ENCODE measurements at places on chromosomes 12 and 14.
A peak's percentile ranks its signal among the peaks of the same experiment; 100 is the strongest.

- no peak for DNase-seq
Observed at GRCh38 chr14:104263675-104264358, 125.4 kb downstream of the KIF26A start.

- DNase-seq: no peak
Observed at GRCh38 chr12:58670623-58671022, 249.7 kb downstream of the LRIG3 start.

- DNase-seq: no peak
Observed at GRCh38 chr14:60051721-60052221, 40.0 kb upstream of the PCNX4 start.

DNA sequence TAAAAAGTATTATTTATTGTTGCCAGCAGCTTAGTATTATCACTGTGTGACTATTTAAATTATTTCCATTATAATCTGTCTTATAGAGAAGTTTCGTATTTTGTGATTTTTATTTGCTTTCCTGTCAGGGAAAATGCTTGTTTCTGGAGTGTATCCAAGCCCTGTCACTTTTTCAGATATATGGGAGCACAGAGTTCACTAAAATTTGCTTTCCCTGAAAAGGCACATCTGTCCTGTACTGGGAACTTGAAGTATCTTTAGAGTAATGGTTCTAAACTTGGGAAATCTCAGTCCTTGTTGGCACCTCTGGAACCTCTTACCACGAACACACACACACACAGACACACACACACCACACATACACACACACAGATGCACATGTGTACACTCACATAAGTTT is 39.3 kb upstream of the SSTR1 start:
- no peak for DNase-seq

DNA sequence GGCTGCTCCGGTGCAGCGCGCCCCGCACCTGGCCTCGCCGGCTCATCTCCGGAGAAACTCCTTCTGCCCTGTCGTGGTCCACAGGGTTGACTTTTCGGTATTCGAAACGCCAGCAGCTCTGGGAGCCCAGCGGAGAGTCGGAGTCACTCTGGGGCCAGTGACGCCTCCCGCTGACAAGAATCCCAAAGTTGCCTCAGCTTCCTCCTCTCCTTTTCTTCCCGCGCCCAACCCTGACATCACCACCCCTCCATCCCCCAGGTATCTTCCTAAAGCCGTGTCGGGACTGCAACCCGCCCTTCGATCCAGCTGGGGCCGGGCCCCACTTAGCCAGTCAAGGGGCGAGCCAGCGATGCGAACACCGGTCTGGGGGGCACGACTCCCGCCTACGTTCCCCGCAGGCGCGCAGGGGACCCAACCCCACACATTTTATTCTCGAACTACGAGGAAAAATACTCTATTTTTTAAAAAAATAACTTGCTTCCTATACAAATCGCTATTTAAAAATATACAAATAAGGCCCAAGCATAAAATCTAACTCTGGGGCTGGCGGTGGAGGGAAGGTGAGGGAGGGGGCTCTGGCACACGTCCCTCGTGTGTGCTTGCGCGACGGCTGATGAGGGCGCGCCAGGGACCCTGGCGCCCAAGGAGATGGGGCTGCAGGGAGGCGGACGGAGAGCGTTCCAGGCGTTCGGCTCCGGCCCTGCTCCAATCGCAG is 2.1 kb downstream of the NKX2-8 start:
- DNase-seq: no peak

- DNase-seq: no peak
Observed at GRCh38 chr12:95830335-95831089, 28.2 kb upstream of the SNRPF start.

- DNase-seq: no peak
Observed at GRCh38 chr14:78592616-78593219, 422.5 kb downstream of the NRXN3 start.

DNA sequence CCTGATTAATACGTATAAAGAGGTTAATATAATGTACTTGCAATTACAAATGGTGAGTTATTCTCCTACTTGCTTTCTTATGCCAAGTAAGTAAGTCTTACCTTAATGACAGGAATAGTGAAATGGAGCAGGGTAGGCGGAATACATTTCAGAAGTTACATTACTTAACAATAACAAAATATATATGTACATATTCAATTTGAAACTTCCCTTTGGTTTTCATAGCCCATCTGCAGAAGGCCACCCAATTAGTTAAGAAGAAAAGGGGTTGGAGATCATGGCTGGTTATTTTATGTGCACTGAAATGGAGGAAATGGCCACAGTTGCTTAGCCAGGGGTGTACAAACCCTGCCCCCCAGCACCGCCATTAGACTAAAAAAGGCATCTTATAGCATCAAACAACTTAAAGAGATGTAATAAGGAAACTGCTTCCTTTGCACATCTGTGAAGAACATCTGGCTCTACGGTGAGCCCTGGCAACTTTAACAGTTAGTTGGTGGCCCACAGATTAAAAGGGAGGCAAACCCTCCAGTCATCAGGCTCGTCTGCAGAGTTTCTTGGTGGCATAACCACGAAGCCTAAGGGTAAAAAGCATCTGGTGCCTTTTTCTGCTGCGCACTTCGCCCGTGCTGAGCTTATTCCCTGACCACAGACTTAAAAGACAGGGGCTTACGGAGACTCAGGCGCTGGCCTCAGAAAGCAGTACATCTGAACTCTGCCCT is 38.8 kb upstream of the DACT1 start:
- no peak for DNase-seq

- no peak for DNase-seq
Observed at GRCh38 chr14:40847480-40847879, 759.2 kb upstream of the LRFN5 start.

GRCh38 chr14:24903337-24903736 is 146.6 kb downstream of the STXBP6 start:
- no peak for DNase-seq

DNA sequence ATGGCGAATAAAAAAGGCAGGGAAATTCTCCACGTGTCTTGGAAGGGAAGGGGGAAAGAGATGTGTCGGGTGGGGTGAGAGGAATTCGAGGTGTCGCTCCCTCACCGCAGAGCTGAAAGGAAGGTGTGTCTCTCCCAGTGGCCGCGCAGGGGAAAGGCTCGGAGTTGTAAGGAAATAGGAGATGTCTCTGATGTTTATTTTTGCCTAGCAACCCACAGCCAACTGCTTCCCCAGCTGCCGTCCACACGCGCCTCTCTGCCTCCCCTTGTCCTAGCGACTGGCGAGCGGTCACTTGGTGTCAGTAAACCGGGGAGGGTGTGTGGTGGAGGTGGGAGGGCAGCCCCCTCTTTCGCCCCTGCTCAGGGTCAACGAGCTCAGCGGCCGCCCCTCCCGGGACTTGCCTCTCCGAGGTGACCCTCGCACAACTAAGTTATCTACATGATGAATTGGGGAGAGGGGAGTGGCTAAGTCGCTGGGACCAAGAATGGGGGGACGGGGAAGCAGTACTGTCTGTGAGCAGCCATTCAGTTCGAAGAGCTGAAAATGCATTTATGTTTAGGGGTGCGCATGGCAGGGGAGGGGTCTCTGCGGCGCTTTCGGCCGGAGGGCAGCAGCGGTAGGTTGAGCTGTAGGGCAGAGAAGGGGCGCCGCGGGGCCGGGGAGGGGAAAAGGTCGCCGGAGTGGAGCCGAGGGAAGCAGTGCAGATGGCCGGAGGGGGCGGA is 585 bp upstream of the DYRK2 start:
- DNase-seq: peak; percentile 87

- DNase-seq: no peak
Observed at GRCh38 chr12:102685841-102686240, 205.5 kb upstream of the IGF1 start.

DNA sequence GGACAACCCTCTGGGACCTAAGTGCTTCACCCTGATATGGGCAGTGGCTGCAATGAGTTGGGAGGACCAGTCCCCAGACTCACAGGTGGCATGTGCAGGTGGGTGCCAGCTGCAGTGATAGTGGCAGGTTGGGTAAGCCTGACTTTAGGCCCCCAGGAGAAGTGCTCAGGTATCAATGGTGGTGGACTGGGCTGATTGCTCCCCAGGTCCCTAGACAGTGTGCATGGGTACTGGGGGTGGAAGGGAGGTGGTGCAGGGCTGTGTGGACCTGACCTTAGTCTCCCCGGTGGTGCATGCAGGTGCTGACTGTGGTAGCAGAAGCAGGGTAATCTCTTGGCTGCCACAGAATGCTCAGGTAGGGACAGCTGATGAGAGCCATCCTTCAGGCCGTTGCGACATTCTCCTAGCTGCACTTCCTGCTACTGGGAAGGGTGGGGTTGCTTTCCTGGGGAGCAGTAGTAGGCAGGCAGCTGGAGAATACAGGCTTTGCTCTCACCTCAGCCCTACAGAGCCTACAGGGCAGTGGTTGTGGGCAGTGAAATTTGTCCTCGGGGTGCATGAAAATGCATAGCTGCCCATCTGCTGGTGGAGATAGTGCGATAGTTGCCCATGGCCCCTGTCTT is 33.3 kb upstream of the CCND2 start:
- DNase-seq: peak; percentile 59

GRCh38 chr12:117069101-117069797 is 30.0 kb downstream of the TESC start:
- DNase-seq: no peak

GRCh38 chr12:46965880-46966279 is 113.5 kb upstream of the PCED1B start:
- no peak for DNase-seq

DNA sequence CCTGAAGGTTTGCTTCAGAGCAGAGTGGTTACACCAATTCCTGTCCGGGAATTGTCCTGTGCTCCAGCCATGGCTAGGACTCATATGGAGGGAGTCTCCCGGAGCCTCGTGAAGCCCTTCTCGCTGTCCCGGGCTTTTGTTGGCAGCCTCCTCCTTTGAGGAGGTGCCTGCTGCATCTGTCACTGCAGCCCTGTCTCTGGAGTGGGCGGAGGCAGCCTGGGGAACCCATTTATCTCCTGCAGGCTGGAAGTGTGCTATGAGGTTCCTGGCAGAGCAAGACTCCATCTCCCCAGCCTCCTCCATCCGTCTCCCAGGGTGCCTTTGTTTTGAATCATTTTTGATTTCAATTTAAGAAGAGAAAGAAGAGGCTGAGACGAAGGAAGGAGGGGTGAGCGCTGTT is 355.3 kb downstream of the GLT1D1 start:
- no peak for DNase-seq

- DNase-seq: no peak
Observed at GRCh38 chr12:102757154-102757881, 159.7 kb downstream of the PAH start.

DNA sequence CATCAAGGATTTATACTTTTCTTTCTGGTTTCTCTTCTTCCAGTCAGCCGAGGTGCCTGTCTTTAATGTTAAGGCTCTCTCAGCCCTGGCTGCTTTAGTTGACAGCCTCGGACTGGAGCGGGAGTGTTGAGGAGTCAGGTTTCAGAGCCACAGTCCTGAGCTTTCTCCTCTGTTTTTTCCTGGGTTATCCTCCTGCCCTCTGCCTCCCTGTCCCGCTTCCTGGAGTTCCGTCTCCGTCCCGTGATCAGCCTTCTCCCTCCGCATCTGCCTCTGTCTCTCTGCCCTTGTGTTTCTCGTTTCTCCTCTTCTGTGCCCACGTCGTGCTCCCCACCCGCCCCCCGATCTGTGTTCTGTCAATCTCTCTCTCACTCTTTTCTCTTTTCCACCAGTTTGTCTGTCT is 33.0 kb downstream of the IQSEC3 start:
- no peak for DNase-seq

DNA sequence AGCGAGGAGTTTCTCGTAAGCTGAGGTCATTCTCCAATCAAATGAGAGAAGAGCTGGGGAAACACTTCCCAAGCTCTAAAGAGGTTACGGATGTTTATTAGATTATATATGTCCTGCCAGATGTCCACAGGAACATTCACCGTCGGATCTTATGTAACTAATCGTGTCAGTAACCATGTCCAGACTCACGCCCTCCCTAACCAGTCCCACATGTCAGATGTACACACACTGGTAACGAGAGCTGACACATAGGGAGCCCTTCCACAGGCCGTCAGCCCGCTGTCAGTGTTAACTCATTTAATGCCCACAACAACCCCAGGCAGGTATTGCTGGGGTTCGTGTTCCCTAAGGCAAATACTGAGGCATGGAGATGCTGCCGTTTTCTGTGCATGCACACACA is 223.7 kb upstream of the RTL1 start:
- DNase-seq: no peak

- no peak for DNase-seq
Observed at GRCh38 chr12:132151145-132151765, 7.0 kb downstream of the NOC4L start.

DNA sequence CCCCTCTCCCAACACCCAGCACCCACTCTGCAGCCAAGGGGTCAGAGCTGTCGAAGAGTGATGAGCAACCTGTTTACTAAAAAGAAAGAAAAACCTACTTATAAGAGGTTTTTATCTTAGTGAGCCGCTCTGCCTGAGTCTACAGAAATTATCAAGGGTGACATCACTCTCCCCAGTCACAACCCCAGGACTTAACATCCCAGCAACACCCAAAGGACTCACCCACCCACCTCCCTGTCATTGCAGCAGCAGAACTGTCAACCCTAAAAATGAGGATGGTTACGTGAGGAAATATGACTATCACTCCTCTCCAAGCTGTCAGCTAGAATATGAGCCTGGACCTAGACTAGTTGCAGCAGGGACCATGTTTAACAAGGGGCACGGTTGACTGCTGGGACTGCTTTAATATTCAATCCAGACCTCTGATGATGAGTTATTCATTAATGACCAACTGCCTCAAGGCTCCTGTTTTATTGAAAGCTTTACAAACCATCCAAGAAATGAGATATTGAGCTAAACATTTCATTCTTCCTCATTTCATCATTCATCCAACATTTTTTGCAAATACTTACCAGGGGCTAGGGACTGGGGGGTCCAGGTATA is 53.9 kb upstream of the FICD start:
- DNase-seq: no peak

- peak; percentile 79 for DNase-seq
Observed at GRCh38 chr12:116528065-116528464, 31.1 kb upstream of the MAP1LC3B2 start.

GRCh38 chr12:13538136-13538535 is 341.6 kb downstream of the EMP1 start:
- no peak for DNase-seq

DNA sequence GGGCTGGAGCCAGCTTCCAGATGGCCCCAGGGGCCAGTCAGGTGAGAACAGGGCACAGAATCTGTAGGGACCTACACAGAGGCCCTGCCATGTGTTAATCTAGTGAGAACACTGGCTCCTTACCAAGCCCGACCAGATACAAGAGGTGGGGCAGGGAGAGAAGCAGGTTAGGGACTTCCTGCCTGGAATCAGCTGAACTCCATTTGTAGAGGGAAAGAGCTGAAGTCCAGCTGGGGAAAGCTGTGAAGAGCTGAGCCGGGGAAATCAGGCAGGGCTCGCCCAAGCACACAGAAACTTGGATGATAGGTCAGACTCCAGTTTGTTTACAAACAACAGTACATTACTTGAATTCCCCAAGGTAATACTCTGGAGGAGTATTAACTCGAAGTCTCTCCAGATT is 46.7 kb downstream of the PTGER2 start:
- no peak for DNase-seq

- DNase-seq: no peak
Observed at GRCh38 chr12:49889361-49890095, 14.2 kb downstream of the FAIM2 start.
